ENCODE measurements at places on chromosomes 5 and 9.

DNA sequence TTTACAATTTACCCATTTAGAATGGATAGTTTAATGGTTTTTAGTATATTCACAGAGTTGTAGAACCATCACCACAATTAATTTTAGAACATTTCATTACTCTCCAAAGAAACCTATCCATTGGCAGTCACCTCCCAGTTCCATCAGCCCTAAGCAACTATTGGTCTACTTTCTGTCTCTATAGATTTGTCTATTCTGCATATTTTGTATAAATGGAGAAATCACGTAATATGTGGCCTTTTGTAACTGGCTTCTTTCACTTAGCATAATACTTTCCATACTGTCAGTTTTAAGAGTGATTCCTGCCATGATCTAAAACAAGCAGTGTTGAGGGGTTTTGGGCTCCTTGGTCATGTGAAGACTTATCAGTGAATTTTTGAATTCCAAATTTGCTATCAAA is 12.7 kb downstream of the OCLN start:
- no peak for DNase-seq

DNA sequence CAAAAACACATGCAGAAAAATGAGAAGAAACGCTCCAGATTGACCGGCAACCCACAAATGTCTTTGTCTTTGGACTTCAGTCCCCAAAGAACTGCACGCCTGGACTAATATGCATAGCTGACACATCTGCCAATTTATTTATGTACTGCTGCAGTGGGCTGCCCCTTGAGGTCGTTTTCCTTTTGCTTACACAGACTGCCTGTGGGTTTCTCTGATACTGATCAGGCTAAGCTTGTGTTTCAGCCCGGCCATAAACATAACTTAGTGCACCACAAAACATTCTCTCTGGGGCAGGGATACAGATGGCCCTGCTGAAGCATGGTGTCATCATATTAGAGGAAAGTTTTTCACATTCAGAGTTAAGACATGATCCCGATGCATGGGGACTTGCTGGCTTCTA is 75.4 kb downstream of the NUDT12 start:
- DNase-seq: no peak

DNA sequence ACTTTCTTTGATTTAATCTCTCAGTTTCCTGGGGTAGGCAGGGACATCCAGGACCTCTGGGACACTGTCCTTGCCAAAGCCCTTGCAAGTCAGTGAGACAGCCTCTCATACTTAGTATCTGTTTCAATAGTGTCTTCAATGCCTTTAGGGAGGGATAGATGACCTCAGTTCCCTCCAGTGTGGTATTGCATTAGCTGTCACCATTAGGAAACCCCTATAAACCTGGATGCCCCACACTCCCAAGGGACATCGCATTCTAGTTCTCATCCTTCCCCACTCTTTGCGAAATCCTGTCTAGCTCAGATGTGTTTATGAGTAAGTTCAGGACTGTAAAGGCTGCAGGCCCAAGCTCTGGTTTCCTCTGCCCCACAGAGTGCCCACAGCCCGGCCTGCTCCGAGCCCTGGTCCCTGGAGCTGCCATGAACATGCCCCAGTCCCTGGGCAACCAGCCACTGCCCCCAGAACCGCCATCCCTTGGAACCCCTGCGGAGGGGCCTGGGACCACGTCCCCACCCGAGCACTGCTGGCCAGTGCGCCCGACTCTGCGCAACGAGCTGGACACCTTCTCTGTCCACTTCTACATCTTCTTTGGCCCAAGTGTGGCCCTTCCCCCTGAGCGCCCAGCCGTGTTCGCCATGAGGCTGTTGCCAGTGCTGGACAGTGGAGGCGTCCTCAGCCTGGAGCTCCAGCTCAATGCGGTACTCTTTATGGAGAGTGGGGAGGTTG is 13.2 kb downstream of the TMEM8B start:
- no peak for DNase-seq

GRCh38 chr9:10265153-10265631 is 347.6 kb downstream of the PTPRD start:
- DNase-seq: no peak

DNA sequence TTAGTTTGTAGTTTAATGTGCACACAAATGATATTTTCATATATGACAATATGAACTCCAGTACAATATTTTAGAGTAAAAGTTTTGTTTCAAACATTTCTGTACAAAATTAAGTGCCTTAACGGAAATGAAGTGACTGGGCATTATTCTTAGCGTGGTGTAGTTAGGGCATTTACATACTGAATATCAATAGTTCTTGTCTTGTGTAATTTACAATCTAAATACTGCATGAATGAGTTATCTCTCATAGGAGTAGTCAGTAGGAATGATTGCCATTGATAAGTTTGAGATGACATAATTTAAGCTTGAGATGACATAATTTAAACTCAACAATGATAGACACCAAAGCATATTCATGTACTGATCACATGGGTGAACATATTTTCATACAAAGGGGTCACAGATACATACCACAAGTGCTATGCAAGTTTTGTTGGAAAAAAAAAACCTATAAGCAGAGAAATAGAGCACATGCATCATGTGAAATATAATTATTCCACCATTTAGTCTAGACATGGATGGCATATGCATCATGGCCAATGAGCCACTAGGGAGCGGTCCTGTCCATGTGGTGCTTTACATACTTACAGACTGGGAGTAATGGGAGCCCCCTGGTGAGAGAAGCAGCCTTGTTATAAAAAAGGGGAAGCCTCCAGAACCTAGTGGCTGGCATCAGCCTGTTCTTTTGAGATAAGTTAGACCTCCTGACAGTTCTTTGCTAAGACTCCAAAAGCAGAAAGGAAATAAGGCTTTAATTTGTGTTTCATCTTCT is 1523.9 kb downstream of the MAT2B start:
- DNase-seq: no peak

GRCh38 chr5:59773294-59773693 is 120.2 kb downstream of the PDE4D start:
- DNase-seq: no peak

DNA sequence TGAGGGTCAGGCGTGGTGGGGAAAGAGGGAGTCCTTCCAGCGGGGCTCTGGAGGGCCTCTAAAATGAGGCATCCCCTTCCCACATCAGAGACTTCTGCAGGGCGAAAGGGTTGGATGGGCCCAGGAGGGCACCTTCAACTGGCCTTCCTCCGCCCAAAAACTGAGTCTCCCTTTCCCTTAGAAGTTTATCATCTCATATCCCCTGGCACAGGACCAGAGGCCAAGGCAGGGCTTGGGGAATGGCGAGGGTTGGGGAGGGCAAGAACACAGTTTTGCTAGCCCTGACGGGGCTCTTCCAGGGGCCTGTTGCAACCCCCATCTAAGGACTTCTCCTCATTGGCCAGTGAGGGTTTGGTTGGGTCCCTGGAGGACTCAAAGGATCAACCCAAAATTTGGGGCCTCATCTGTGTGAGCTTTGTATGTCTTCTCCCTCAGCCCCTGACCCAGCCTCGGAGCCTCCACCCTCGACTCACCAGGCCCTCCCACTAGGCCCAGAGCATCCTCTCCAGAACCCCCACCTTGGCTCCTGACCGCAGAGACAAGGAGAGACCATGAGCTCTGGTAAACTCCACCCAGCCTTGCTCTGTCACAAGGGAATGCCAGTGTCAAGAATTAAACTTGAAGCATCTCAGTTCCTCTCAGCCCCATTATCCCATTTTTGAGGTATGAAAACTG is 24.1 kb downstream of the AQP7 start:
- no peak for DNase-seq

DNA sequence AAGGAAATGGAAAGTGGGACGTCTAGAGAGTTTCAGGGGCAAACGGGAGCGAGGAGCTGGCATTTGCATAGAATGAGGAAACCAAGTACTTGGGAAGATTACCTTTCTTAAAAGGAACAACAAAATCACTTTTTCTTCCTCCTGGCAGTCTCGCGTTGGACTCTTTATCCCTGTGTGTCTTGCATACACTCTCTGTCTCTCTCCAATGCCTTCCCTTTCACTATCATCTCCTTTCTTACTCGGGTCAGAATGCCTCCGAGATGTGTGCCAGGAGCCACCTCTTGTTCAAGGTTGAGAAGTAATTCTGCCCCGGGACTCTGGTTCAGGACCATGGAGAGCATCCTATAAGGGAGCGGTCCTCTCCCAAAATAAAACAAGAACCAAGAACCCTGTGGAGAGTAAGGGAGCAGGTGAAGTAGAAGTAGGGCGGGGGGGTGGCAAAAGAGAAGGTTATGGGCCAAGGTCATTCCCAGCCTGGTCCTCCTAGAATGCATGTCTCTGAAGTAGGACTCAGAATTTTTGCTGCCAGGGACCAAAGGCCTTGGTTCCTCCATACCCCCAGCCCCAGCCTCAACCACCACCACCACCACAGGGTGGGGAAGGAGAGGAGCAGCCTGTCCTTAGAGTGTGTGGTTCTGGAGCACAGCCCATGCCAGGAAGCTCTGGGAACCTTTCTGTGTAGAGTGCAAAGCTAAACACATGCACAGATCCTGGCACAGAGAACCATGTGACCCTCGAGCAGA is 72.1 kb upstream of the ARAP3 start:
- DNase-seq: no peak

DNA sequence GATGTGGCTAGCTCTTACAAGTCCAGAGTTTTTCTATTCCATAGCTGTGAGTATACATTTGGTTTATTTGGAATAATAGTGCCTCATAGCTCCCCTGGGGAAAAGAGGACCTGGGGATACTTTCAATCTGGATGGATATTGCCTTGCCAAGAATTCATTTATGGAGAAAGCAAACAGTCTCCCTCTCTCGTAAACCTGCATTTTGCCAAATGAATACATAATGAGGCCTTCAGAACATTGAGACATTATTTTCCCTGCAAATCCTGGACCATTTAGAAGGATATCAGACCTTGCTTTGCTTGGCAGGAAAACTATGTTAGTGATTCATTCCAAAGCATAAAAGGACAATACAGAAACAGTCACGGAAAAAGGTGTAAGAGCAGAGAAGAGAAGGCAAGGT is 569.6 kb upstream of the BRINP1 start:
- DNase-seq: no peak

DNA sequence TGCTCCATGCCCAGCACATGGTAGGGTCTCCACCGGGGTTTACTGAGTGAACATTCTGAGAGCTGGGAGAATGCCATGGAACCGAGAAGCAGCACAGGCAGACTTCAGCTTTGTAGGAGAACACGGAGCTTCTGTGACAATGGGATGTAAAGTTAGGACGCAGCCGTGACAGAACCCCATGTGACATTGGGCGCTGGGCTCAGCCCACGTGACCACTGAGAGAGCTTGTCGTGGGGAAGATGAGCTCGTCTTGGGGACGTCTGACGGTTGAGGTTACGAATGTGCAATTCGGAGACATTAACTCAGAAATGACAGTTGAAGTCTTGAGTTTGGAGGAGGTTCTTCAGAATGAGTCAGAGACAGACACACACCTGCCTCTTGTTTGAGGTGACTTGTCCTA is 13.5 kb downstream of the SDHA start:
- no peak for DNase-seq

DNA sequence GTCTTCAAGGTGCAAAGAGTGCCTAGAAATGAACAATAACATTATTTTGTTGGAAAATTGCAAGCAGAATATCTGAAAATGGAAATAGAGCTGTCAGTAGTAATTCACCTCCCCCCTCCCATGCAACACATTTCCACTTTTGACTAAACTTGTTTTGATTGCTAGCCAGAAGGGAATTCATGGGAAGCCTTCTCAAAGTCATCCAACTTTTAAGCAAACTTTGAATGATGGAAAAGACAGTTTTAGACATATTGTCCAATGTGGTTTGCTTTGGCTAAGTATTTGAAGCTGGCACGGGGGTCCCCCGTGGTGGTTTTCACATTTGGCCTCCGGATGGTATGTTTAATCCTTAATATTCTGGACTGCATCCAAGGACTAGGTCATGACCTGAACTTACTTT is 7.5 kb downstream of the NR2F1 start:
- no peak for DNase-seq
